ENCODE measurements at places on chromosomes 4 and X.

GRCh38 chrX:4935401-4935800 is 1222.0 kb upstream of the PRKX start:
- DNase-seq: no peak

- no peak for DNase-seq
These were observed at the start of gene FGF16 for GRCh38 chrX:77446908-77447652. Gene FGF16, plus strand, starts transcription at chrX:77447389. Its CDS starts 286 bp downstream, at chrX:77447675.

DNA sequence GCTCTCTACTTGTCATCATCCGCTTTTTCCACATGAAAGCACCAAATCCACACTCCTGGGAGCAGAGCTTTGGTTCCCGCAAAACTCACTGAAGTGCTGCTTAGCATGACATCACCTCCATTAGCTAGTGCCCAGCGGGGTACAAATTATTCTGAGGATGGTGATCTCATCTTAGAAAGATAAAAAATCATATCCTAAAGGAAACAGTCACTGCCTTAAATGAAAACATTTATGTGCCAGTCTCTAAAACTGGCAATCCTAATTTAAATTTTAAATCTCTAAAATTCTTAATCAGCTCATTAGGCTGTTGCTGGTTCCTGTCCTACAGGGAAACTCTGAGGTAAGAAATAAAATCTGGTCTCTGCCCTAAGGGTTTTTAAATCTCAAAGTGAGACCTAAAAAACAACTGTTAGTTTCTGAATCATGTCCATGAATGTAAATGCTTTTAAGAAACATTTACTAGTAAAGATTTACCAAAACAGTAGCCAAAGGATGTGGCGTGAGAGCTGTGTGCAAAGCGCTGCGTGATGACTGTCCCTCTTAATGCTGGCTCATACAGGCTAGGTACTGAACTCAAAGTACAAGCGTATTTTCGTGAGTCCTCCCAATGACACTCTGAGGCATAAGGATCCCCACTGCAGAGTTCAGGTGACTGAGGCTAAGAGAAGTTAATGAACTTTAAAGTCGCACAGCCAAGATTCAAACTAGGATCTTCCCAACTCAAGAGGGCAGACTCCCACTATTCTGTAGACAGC is 4.5 kb downstream of the CASP3 start:
- DNase-seq: no peak

- DNase-seq: no peak
These were observed 695.0 kb upstream of the HS3ST1 start for GRCh38 chr4:12123707-12124106.

DNA sequence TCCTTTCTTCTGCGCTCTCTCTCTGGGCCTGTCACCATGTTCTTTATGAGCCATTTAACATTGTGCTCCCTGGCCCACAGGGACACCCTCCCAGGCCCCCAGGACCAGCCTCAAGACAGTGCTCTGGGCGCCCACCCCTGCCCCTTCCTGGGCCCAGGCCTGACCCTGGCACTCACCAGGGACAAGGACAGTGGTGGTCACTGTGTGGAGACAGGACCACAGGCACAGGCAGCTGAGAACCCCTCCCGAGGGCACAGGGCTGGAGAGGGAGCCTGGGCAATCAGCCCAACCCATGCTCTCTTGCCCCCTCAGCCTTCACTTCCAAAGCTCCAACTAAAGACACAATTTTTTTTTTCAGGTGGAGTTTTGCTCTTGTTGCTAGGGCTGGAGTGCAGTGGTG is 218.2 kb upstream of the PSAPL1 start:
- DNase-seq: no peak

All from stimulated activated CD8-positive, alpha-beta memory T cell treated with anti-CD3 and anti-CD28 coated beads, Interleukin-7, amount 100 ng/mL, for 4 hours (primary cell).